ENCODE measurements at places on chromosomes 2 and 18.
A peak's percentile ranks its signal among the peaks of the same experiment; 100 is the strongest.

DNA sequence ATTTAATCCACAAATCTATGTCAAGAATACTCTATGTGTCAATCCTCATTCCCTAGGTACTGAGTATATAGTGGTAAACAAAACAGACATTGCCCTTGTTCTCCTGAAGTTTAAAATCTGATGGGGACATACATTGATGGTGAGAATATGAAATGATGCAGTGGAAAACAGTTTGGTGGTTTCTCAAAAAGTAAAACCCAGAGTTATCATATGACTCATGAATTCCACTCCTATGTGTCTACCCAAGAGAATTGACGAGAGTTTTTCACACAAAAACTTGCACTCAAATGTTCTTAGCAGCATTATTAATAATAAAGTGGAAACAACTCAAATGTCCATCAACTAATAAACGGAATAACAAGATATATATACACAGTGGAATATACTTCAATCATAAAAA is 586.7 kb downstream of the CCDC85A start:
- DNase-seq: no peak

GRCh38 chr2:24482251-24482971 is 8.6 kb upstream of the NCOA1 start:
- DNase-seq: no peak

DNA sequence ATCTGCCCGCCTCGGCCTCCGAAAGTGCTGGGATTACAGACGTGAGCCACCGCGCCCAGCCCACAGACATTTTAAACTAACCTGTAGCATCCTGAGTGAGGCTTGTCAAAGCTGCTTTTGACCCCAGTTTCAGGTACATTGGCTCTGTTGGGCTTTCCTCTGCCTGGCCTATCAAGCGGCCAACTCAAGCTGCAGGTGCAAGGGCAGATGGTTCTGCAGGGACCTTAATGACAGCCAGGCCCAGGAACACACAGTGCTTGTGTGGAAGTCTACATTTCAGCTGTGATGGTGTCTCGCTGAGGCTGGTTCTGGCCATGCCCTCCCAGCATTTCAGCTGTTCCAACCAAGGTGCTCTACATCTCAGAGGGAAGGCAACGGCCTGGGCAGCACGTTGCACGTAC is 18.4 kb downstream of the INPP4A start:
- DNase-seq: no peak

DNA sequence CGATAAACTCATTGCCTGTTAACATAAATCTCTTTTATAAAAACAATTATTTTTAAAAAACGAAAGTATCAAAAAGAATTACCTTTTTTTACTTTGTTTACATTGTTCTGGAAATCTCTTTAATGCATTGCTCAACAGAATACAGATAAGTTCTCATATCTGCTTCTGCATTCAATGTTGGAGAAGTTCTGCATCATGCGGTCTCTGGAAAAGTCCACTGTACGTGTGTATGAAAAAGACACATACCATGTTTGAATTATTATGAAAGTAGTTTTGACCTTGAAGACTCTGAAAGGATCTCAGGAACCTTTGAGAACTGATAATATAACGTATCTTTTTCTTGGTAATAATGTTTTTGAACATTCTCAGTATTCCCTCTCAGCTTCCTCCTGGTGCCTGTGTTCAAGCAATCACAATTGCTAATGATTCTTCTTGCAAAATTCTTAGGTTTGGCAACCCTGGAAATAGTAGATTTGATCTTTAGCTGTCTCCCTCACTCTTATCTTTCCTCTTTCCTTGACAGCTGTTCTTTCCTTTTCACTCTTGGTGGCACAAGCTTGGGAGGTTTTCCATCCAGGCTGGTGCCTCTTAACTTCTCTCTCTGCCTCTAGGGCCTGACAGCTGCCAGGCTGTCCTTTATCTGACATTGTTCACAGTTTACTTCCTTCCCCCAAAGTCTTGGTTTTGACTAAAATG is 12.4 kb upstream of the IL1R1 start:
- DNase-seq: no peak

GRCh38 chr2:217711188-217711587 is 291.6 kb downstream of the TNS1 start:
- peak; percentile 63 for DNase-seq

DNA sequence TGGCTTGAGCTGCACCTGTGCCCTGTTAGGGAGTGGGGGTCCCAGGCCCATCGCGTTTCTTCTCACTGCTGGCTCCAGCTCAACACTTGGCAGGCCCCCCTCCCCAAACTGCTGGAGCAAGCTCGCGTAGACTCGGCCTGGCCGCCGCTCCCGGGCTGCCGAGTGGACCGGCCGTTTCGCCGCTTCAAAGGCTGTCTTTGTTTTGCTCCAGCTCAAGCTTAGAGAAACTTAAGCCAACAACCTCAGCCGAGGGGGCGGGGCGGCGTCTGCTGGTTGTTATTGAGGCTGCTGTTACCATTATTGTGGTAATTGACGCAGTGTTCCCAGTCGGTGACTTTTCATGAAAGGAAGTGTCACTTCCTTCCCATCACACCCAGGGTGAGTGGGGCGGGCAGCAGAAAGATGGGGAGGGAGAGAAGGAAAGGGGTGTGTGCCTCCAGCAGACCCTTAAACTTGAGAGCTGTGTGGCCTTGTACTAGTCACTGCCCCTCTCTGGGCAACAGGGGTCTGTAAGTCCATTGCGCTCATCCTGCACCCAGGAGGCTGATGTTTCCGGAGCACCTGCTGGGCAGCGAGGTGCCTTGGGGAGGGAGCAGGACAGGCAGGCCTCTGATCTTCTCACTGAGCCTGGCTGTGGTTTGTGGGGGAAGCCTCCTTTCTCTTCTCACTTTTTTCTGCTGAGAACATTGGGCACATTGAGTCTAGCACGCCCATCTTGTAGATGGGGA is 2.1 kb downstream of the ARID5A start:
- DNase-seq: peak; percentile 73

GRCh38 chr2:66048667-66049066 is 386.3 kb upstream of the MEIS1 start:
- DNase-seq: no peak

GRCh38 chr2:129281791-129282530 is 697.5 kb upstream of the RAB6C start:
- DNase-seq: no peak

DNA sequence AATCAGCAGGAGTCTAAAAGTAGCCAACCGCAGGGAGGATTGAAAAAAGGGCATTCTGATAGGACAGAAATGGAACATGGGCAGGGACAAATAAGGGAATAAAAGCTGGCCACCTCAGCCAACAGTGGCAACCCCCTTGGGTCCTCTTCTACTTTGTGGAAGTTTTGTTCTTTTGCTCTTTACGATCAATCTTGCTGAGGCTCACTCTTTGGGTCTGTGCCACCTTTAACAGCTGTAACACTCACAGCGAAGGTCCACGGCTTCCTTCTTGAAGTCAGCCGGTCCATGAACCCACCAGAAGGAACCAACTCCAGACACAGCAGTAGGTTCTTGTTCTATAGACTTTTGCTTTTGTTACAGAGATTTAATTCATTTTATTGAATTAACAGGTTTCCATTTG is 285.4 kb upstream of the CDH20 start:
- DNase-seq: no peak

GRCh38 chr2:10125842-10126631 is 3.5 kb downstream of the RRM2 start:
- no peak for DNase-seq

- no peak for DNase-seq
Observed at GRCh38 chr2:152171718-152172117, 3.8 kb downstream of the STAM2 start.

DNA sequence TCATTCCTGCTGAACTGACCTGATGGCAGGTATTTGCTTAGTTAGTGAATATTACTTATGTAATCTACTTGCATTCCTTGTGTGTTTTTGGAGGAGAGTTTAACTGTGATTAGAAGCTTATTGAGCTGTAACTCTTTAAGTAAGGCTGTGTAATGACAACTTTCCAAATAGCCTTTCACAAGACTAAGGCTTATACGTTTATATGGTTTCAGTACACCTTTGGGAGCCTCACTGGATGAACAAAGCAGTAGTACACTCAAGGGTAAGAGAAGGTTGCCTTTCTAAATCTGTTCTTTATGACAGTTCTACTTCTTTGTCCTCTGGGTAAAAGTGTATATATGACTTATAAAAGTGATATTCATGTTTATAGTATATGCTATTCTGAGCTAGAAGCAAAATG is 4.3 kb downstream of the ITPRID2 start:
- no peak for DNase-seq

DNA sequence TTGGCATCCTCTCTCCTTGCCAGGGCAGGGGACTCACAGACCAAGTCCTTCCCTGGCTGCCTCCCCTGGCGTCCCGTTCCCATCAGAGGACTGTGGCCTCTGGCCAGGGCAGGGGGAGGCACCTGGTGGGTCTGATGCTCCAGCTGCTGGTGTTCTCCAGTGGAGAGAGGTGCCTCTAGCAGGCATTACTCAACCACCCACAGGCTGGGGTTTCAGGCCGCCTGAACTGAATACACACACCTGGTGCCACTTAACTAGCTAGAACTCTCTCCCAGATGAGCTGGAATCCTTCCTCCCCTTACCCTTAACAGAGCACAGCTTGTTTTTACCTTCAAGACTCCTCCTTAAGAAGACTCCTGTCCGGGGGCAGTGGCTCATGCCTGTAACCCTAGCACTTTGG is 37.7 kb upstream of the CNGA3 start:
- no peak for DNase-seq

All from right forelimb (tissue), 1 donor.